ENCODE measurements at places on chromosomes 1 and 21.

- no peak for DNase-seq
Measured at GRCh38 chr1:214312530-214313051, 31.6 kb downstream of the SMYD2 start.

DNA sequence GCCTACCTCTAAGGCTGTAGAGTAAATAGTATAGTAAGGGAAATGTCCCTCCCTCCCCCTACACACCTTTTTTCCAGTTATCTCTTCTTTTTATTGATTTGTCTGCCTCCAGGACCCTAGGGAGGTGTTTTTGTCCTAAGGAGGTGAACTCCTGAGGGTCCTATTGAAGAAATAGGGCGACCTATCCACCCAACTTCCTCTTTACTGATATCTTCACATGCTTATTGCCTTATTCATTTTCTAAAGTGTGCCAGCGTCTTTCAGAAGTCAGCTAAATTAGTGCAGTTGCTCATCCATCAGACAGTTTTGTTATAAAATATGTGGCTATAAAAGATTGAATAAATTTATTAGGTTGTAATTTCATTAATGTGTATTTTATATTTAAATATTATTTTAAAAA, 5.9 kb downstream of the BACH1 start:
- no peak for DNase-seq

DNA sequence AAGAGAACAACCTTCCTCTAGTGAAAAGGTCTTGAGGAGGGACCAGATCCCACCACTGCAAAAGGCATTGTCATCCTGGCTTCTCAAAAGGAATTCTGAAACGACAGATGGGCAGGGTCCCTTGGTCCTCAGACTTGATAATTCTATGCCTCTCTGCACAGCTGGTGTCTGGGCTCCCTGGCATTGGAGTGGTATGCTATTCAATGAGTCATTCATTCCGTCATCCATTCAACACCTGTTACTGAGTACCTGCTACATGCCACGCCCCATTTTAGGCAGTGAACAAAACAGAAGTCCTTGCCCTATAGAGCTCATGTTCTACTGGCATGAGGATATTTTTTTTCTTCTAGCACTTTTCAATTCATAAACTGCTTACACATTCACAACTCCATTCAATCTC, 45.8 kb upstream of the HMGB4 start:
- DNase-seq: no peak

GRCh38 chr21:33286076-33286475, 19.9 kb downstream of the IL10RB start:
- no peak for DNase-seq

GRCh38 chr1:112341986-112342385, 54.0 kb upstream of the CTTNBP2NL start:
- no peak for DNase-seq

GRCh38 chr1:212205006-212205405, 80.2 kb upstream of the PPP2R5A start:
- no peak for DNase-seq

Measured in activated T-cell treated with anti-CD3 and anti-CD28 coated beads for 24 hours (primary cell).